ENCODE measurements at places on chromosomes 1 and 21.

DNA sequence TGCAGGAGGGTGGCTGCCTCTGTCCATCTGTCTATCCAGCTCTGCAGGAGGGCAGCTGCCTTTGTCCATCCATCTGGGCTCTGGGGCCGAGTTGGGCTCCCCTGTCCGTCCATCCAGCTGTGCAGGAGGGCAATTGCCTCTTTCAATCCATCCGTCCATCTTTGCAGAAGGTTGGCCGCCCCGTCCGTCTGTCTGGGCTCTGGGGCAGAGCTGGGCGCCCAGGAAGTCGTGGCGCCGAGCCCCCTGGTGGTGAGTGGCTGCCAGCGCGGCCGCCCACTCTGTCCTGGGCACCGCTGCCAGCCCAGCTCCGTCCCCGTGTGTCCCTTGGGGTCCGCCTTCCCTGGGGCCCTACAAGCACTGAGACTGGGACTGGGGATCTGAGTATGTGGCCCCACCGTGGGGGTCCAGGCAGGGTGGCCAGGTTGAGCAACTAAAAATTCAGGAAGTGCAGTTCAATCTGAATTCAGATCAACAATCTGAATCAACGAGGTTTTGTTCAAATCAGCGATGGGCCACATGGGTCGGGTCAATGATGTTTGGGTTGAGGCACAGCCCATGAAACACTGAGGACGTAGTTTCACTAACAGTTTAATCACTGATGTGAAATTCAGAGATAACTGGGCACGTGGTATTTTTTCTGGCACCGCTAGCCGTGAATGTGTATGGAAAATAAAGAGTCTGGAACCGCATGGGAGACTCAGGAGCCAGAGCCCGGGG lies 99.1 kb upstream of the ACTRT2 start:
- no peak for DNase-seq

DNA sequence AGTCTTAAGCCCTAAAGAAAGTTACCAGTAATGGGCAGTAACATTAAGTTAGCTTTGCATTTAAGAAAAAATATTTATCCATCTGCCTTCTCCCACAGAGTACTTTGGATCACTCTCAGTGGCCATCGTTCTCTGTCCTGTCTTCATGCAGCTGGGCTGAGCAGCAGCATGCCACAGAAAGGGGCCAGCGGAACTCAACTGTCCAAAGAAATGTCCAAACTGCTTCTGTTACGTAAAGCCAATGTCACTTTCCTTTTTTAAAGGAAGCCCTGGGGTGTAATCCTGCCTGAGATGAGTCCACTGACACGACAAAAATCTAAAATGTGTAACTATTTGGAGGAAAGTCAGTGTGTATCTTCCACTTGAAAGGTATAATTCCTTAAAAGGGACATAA lies 291.6 kb downstream of the SMYD3 start:
- DNase-seq, result no peak

DNA sequence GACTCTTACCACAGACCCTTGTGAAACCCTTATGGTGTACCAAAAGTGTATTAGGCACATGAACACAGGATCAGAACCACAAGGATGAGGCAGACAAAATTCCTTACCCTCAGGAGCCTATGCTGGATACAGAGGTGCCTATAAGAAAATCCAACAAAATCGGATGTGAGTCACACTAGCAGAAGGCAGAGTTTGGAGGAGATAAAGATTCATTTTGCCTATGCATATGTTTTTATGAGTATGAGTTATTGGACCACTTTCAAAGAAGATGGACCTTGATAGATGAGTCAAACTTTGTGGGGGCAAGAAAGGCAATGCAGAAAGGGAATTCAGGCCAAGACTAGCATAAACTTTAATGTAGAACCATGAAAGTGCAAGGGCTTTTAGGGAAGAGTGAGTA lies 17.0 kb downstream of the CAMK1G start:
- DNase-seq, result no peak

GRCh38 chr1:164781972-164782371 lies 223.0 kb downstream of the PBX1 start:
- no peak for DNase-seq

DNA sequence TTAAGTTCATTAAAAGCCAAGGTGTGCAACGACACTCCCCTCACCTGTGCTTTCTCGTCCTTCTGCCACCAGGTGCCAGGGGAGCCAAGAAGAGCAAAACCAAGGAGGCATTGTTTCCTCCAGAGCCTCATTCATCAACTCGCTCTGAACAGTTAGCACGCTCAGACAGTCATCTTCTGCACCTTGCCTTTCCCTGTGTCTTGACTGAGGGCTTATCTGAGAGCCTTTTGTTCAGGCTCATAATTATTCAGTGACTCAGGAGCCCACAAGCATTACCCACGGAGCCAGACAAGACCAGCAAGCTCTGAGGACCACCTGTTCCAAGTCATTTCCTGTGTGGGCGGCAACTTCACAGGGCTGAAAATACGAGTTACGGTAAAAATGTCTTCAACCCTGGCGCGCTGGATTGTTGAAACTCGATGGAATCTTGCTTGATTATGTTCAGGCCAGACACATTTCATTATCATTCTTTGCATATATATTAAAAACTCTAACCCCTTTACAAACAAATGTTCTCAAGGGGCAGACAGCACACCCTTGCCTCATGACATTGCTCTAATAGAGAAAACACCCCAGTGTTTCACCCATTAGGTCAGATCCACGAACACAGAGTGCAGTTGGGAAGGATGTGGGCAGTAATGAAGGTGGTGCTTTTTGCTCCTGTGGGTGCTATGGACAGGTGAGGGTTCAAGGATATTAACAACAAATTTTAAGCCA lies 89.7 kb upstream of the RUNX1 start:
- peak; percentile 32 for DNase-seq

- peak; percentile 58 for DNase-seq
Measured at GRCh38 chr1:31593770-31594632, 17.7 kb downstream of the TINAGL1 start.

DNA sequence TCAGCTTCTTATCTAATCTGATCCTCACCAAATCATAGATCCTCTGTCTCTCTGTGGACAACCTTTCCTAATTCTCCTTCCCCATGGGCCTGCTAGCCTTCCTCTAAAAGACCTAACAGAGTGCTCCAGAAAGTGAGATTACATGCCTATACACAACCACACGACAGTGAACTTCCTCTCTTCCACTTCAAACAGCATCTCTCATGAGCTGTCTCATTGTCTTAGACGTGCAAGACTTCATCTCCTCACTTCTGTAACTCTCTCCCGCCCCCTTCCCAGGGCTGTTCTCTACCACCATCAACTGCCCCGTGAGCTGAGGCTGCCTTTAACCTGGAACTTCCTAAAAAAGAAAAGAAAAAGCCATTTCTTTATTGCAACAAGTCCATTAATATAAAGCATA lies 14.1 kb upstream of the A3GALT2 start:
- no peak for DNase-seq

DNA sequence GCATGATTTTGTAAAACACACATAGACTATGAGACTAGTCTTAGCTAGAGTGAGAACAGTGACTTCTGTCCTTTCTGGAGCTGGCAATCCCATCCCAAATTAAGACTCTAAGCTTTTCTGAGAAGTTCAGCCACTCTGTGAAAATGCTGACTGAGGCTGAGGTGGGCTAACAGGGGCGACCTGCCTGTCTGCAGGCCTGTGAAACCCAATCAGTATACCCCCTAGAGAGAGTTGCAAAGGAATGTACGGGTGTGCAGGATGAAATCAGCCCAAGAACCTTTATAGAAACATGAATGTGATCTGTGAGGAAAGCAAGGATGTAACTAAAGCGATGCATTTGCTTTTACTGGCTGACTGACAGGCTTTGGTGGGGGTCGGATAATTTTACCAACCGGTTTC lies 16.0 kb upstream of the TBX15 start:
- DNase-seq, result no peak

DNA sequence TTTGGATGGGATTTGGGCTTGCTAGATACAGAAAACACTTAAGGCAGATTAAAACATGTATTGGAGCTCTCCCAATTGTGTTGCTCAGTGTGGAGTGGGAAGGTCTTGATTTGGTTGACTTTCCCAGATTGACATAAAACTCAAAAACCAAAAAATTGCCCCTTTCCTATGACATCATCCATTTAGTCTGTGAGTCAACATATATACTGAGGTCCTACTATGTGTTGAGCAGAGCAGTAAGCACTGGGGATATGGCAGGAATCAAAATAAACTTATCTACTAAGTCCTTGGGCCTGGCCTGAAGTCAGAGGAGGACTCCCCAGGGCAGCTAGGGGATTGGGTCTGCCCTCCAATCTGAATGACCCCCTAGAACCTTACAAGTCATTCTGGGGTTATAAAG lies 61.0 kb downstream of the CHIA start:
- DNase-seq, result no peak

Data from stimulated activated CD4-positive, alpha-beta T cell treated with anti-CD3 and anti-CD28 coated beads, Interleukin-1b, Interleukin-23, amount 100 ng/mL, for 24 hours (primary cell).